IMR-90 (cell line): ENCODE measurements at places on chromosomes 3 and 15. TPM values are rescaled to one million over a fixed set of nuclear protein-coding genes. Genes with fewer than 3 reads are reported as not detected.

The SERPINI2 gene
- not detected in 2 replicates for total RNA-seq

The GRIP2 gene
- total RNA-seq: under 0.01 TPM in 1 of 2 replicates, not detected in the other

The PRKCD gene
- total RNA-seq: 3.3 and 4.3 TPM in 2 replicates

GRCh38 chr3:28916713-28917499 is 364.0 kb upstream of the RBMS3 start:
- no peaks in the 10 kb centered on the region for H3K27me3 ChIP-seq
- peak overlapping the region; percentile 53 for H3K27ac ChIP-seq
- peak overlapping the region; percentile 38 for H3K4me3 ChIP-seq

DNA sequence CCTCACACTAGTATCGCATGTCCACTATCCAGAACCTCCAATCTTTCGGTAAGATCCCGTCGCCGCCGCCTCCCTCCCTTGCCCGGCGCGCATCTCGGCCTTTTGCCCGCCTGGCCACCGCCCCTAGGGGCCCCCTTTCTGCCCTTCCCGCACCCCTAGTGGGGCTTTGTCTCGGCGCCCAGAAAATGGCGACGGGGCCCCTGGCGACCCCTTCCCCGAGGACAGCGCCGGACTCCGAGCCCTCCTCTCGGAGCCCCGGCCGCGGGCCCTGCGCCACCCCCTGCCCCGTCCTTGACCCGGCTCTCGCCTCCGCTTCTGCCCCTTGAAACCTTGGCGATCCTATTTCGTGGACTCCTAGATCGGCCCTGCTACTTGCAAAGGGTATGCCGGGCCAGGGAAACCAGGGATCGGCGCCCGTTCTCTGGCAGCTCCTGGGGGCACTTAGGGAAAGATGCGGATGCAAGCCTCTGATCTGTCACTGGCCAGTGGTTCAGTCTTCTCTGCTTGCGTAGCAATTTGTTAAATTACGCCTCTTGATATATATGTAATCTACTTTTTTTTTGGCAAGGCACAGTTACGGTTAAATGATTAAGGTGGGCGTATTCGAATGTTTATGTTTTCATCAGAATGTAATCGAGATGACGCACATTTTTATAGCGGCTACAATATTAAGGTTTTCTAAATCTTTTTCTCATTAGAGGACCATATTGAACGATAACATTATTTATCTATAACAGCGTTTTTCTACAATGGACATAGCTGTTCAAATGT is 603 bp downstream of the EIF1B start:
- peak overlapping the region; percentile 69 for H3K4me3 ChIP-seq
- no peaks in the 10 kb centered on the region for H3K27me3 ChIP-seq
- peak; percentile 41 for DNase-seq
- peaks cover 12% of the 10 kb centered on the region for H3K36me3 ChIP-seq
- 0 out of 2 replicates have a peak, but pooled peaks cover 2% of the 10 kb centered on the region for H3K4me1 ChIP-seq
- H3K27ac ChIP-seq: peak overlapping the region; percentile 82

GRCh38 chr3:110754212-110754916 is 317.3 kb upstream of the NECTIN3 start:
- no peaks in the 10 kb centered on the region for H3K36me3 ChIP-seq
- H3K27me3 ChIP-seq: no peaks in the 10 kb centered on the region
- no peak overlapping the region for H3K4me3 ChIP-seq
- no peak for DNase-seq

DNA sequence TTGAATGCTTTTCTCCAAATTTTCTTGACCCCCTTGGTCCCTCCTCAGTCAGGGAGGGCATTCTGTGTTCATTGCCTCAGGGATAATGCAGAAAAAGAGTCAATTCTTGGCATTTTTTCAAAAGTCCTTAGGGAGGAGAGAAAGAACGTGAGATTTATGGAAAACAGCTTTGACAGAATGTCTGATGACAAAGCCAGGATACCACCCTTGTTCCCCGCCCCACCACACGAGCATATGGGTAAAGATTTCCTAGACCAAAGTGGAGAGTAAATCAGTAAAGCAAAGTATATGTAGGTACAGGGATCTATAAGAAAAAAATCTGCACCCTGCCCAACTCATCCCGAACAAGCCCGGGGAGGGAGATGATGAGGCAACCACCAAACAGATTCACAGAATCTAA is 11.2 kb downstream of the SRGAP3 start:
- H3K27ac ChIP-seq: no peak overlapping the region
- no peak overlapping the region for H3K4me3 ChIP-seq
- H3K36me3 ChIP-seq: no peaks in the 10 kb centered on the region
- no peaks in the 10 kb centered on the region for H3K4me1 ChIP-seq

GRCh38 chr3:74693696-74694393 is 79.4 kb upstream of the CNTN3 start:
- H3K4me3 ChIP-seq: no peak overlapping the region
- H3K36me3 ChIP-seq: no peaks in the 10 kb centered on the region
- DNase-seq: no peak
- no peaks in the 10 kb centered on the region for H3K4me1 ChIP-seq
- H3K27me3 ChIP-seq: no peaks in the 10 kb centered on the region

DNA sequence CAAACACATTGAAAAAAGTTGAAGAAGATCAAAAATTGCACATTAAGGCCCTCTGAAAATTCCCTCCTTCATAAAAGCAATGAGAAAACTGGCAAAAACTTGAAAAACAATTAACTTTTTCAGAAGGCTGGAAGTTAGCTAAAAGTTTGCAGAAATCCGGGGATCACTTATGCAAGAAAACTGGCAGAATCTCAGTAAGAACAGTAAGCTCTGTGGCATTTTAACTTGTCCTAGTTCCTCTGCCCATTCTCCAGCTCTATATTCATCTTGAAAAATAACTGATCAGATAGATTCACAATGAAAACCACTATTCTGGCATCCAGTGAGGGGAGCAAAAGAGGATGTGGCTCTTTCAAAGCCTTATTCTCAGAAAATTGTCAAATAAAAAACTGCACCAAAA is 566.8 kb downstream of the NTRK3 start:
- H3K4me1 ChIP-seq: no peaks in the 10 kb centered on the region
- DNase-seq: no peak
- H3K36me3 ChIP-seq: no peaks in the 10 kb centered on the region
- H3K4me3 ChIP-seq: no peak overlapping the region
- H3K27ac ChIP-seq: no peak overlapping the region

DNA sequence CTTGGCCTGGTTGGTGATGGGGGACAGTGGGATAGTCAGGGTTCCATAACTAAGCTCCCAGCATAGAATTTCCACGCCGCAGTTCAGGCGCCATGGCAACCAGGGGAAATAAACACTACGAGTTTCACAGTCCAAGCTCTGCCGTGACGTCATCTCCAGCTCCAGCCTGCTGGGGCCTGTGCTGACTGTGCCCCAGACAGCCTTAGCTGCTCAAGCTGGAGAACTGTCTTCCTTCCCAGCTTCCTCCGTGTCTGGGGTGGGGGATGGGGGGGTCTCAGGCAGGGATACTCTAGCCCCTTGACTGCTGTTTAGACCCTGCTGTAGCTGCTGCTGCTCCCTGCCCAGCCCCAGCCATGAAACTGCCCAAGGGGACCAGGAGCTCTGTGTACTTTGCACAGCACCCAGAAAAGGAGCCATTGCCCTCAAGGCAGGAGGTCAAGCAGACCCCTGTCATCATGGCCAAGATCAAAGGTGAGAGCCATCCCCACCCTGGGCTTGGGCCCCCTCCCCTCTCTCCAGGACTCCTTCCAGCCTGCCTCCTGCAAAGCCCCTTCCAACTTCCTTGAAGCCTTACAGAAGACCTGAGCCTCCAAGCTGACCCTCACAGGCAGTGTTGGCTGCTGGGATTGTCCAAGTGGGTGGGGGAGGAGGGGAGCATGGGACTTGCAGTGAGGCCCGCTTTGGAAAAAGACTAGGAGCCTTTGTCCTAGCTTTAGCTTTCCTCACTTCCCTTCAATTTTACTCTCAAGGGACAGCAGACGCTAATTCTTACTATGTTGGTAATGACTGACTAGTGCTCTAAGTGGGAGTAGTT is 11.4 kb upstream of the CSPG4 start:
- H3K36me3 ChIP-seq: no peaks in the 10 kb centered on the region
- H3K4me1 ChIP-seq: peaks cover 10% of the 10 kb centered on the region
- peak overlapping the region; percentile 54; the same call in 1 of the 2 replicates for H3K27ac ChIP-seq
- no peak overlapping the region for H3K4me3 ChIP-seq
- DNase-seq: peak; percentile 96

DNA sequence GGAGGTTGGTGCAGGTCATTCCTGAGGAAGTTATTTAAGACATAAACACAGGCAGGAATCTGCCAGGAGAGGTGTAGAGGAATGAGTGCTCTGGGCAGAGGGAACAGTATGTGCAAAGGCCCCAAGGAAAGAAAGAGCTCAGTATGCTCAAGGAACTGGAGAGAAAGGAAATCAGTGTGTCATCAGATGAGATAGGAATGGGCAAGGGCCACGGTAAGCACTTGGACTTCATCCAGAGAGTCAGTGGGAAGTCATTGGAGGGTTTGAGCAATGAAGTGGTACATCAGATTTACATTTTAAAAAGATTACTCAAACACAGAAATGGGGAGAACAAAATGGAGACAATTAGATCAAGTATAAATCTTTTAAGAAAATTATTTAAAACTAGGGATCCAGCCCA is 272.2 kb downstream of the ADAMTSL3 start:
- DNase-seq: peak; percentile 7
- H3K4me3 ChIP-seq: no peak overlapping the region
- no peaks in the 10 kb centered on the region for H3K4me1 ChIP-seq
- no peak overlapping the region for H3K27ac ChIP-seq
- no peaks in the 10 kb centered on the region; the same call in 1 of the 2 replicates for H3K27me3 ChIP-seq

GRCh38 chr3:46312991-46313390 is 40.9 kb upstream of the CCR2 start:
- H3K4me1 ChIP-seq: no peaks in the 10 kb centered on the region
- H3K27ac ChIP-seq: no peak overlapping the region
- no peaks in the 10 kb centered on the region for H3K36me3 ChIP-seq
- no peak for DNase-seq

GRCh38 chr15:99536422-99537040 is 29.3 kb upstream of the MEF2A start:
- peaks cover 8% of the 10 kb centered on the region for H3K4me1 ChIP-seq
- H3K36me3 ChIP-seq: no peaks in the 10 kb centered on the region
- H3K4me3 ChIP-seq: no peak overlapping the region
- H3K27ac ChIP-seq: no peak overlapping the region
- DNase-seq: peak; percentile 65

DNA sequence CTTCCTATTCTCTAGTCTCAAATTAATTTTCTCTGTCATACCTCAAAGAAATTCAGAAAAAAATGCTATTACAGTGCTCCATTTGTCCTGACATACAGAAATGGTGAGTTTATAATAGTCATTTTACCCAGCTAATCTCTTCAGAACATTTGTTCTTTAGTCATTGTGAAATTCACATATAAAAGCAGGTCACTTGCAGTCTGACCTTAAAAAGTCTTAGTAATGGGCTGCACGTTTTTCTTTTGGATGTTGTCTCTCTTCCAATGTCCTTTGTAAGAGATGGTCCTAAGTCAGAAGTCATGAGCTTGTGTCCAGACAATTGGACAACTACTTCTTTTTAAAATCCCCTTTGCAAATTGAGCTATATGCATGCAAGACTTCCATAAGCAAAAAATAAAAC is 17.0 kb upstream of the IL1RAP start:
- no peaks in the 10 kb centered on the region for H3K4me1 ChIP-seq
- no peaks in the 10 kb centered on the region; the same call in 1 of the 2 replicates for H3K27me3 ChIP-seq
- no peak overlapping the region for H3K27ac ChIP-seq
- no peaks in the 10 kb centered on the region for H3K36me3 ChIP-seq
- no peak for DNase-seq

DNA sequence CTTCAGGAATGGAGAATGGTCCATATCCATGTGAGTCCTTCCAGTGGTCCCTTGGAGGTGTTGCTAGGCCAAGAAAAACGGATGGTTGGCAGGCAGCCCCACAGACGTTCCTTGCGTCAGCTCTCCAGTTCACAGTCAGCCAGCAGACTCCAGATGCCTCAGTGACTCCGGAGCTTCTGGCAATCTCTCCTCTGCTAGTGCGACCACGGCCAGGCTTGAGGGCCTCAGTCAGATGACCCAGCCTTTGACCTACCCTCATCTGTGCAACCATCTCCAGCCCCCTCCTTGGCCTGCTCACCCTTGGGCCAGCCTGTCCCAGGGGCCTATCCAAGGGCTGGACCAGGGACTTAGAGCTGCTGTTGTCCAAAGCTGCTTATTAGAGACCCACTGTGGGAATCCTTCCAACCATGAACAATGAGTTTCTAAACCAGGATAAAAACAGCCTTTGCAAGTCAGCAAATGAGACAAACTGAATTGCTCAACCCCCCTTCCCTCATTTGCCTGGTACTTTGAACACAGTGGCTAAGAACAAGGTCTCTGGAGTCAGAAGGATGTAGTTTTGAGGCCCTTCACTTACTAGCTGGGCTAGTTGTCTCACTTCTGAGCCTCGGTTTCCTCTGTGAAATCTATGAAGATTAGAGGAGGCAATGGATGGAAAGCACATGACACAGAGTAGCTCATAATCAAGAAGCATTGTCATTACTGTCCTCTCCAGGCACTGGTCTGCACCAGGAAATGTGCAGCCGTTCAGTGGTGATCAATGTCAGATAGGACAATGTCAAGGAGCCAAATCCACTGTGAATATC is 44.8 kb downstream of the ANP32A start:
- no peak overlapping the region for H3K27ac ChIP-seq
- peak; percentile 24 for DNase-seq
- peaks cover 7% of the 10 kb centered on the region for H3K27me3 ChIP-seq
- no peak overlapping the region for H3K4me3 ChIP-seq
- peaks cover 20% of the 10 kb centered on the region for H3K36me3 ChIP-seq

DNA sequence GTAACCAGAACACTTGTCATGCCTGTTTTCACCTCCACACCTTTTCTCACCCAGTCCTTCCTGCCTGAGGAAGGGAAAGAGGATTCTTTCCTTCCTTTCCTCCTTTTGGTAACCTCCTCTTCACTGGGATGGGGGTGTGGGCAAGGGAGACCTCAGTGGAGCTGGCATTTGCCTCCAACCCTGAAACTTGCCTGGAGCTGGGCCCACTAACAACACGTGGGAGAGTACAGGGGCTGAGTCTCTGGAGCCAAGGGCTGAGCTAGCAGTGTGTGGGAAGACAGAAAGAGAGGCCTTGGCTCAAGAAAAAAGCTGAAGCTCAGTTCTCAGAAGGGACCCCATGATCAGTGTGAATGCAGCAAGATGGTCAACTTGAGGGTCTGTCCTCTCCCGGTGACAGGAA is 86.6 kb upstream of the SLC6A11 start:
- H3K4me1 ChIP-seq: no peaks in the 10 kb centered on the region
- no peaks in the 10 kb centered on the region for H3K36me3 ChIP-seq

- DNase-seq: peak; percentile 88
- H3K27me3 ChIP-seq: no peaks in the 10 kb centered on the region
- H3K36me3 ChIP-seq: peaks cover 10% of the 10 kb centered on the region
- H3K4me1 ChIP-seq: peaks cover 13% of the 10 kb centered on the region
Observed at GRCh38 chr3:194598771-194599557, 34.3 kb downstream of the TMEM44 start.

DNA sequence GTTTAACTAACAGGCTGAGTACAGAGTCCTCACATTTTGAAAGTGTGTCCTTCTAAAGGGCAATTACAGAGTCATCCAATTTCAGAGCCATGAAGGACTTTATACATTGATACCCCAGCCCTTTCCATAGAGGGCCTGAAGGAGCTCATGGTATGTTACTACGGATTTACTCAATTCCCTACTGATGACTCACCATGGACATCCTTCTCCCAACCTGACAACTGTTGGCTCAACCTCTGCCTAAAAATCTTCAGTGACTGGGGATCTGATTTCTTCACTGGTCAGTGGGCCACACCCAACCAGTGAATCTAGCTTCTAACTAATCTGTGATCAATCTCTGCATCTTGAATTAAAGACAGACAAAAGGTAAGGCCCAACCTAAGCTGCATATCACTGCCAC is 963.4 kb upstream of the CFAP20DC start:
- H3K27me3 ChIP-seq: no peaks in the 10 kb centered on the region
- no peak overlapping the region for H3K27ac ChIP-seq
- no peaks in the 10 kb centered on the region for H3K4me1 ChIP-seq

- H3K27me3 ChIP-seq: no peaks in the 10 kb centered on the region
- DNase-seq: no peak
- no peaks in the 10 kb centered on the region for H3K4me1 ChIP-seq
- no peak overlapping the region for H3K4me3 ChIP-seq
- H3K36me3 ChIP-seq: no peaks in the 10 kb centered on the region
Observed at GRCh38 chr3:139909811-139910210, 25.2 kb upstream of the CLSTN2 start.
